ENCODE measurements at places on chromosomes 2 and 18. TPM values are rescaled to one million over a fixed set of nuclear protein-coding genes. Genes with fewer than 3 reads are reported as not detected.

Gene OTOF
- total RNA-seq: 0.08 TPM

GRCh38 chr2:109654326-109655050 lies 40.3 kb downstream of the SOWAHC start:
- DNase-seq: no peak

GRCh38 chr2:1557467-1557820 lies 144.2 kb downstream of the TPO start:
- DNase-seq: no peak

- DNase-seq: no peak
These were observed 894.4 kb downstream of the BCL11A start for GRCh38 chr2:59658906-59659635.

GRCh38 chr2:147884830-147885229 lies 40.0 kb downstream of the ACVR2A start:
- no peak for DNase-seq

Gene DSC1
- total RNA-seq: 54.0 TPM

Gene OSR1
- 12.5 TPM for total RNA-seq

DNA sequence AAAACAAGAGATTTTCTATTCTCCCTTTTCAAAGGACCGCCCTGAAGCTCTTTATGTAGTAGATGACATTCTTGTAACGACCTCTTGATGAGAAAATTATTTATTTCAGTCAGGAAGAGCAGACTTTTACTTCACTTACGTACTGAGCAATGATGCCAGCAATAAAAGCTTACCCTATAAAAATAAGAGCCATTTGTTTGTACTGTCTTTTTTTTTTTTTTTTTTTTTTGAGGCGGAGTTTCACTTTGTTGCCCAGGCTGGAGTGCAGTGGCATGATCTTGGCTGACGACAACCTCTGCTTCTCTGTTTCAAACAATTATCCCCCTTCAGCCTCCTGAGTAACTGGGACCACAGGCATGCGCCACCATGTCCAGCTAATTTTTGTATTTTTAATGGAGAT lies 39.2 kb downstream of the CRIM1 start:
- DNase-seq: no peak

Gene PCARE
- 0.79 TPM for total RNA-seq

- no peak for DNase-seq
These were observed 11.7 kb downstream of the ALLC start for GRCh38 chr2:3669656-3670055.

Gene RAB6C
- total RNA-seq: not detected

- DNase-seq: no peak
These were observed 24.0 kb downstream of the C2orf49 start for GRCh38 chr2:105361102-105361889.

Gene SIX3
- not detected for total RNA-seq

- DNase-seq: no peak
These were observed 1.6 kb downstream of the MAP4K4 start for GRCh38 chr2:101698844-101699754.

Gene ABCB11
- total RNA-seq: 0.12 TPM

- DNase-seq: no peak
These were observed 232.0 kb upstream of the PARD3B start for GRCh38 chr2:204313256-204313655.

GRCh38 chr18:63079114-63079513 lies 240.5 kb downstream of the BCL2 start:
- DNase-seq: no peak

DNA sequence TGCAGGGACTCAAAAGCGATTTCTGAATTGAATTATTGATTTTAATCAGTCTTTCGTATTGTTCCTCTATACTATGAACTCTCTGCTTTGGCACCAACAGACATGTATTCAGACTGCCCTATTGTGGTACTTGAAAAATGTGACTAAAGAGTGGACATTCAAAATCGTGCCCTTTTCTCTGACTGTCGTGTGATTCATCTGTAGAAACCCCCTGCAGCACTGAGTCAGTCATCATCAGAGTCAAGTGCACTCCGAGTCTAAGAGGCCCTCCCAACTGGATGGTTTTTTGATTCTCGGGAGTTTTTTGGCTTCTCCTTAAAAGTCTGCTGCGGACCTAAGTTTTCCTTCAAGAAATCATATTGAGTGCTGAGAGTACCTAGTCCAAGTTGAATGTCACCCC lies 96.4 kb upstream of the FOSL2 start:
- no peak for DNase-seq

- DNase-seq: peak; percentile 76
These were observed 53.6 kb upstream of the SLC14A1 start for GRCh38 chr18:45670281-45670962.

Gene AGXT
- total RNA-seq: not detected

GRCh38 chr2:241865416-241865956 lies 4.0 kb upstream of the RTP5 start:
- DNase-seq: no peak

Gene NAT8
- not detected for total RNA-seq

DNA sequence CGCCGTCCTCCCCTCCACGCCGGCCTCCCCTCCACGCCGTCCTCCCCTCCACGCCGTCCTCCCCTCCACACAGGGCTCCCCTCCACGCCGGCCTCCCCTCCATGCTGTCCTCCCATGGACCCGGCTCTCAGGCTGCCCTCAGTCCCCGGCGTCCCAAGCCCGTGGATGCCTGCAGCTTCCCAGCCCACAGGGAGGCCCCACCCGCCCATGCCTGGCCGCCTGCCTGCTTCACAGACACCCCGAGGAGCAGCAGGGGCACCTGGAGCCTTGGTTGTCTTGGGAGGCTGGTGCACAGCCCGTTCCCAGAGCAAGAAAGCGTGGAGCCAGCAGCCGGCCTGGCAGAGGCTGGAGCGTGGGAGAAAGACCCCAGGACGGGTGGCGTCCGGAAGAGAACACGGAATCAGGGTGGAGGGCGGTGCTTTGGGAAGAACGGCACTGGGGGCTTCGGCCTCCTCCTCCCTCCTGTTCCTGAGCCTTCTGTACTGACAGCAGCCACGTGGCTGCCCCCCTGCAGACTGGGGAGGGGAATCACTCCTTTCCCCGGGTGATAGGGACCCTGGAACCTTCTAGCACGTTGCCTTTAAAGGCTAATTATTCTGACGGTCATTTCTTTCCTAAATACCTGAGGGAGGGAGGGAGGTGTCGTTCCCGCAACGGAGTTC lies 26.2 kb upstream of the KCNG2 start:
- no peak for DNase-seq

Gene SPOPL
- 12.1 TPM for total RNA-seq

Gene C1QL2
- not detected for total RNA-seq

- DNase-seq: no peak
These were observed 94.5 kb upstream of the HS6ST1 start for GRCh38 chr2:128413014-128413717.

GRCh38 chr18:79748321-79749180 lies 49.2 kb upstream of the KCNG2 start:
- no peak for DNase-seq

GRCh38 chr2:45913539-45913938 lies 262.1 kb downstream of the PRKCE start:
- no peak for DNase-seq

GRCh38 chr2:45004562-45005191 lies 4.6 kb downstream of the SIX2 start:
- no peak for DNase-seq

GRCh38 chr2:36455011-36455410 lies 99.4 kb downstream of the CRIM1 start:
- DNase-seq: no peak

Gene LIMS2
- 80.2 TPM for total RNA-seq

Gene VIT
- total RNA-seq: 12.3 TPM

Gene TNFAIP6
- 2.8 TPM for total RNA-seq

Gene RASGRP3
- total RNA-seq: 56.3 TPM

DNA sequence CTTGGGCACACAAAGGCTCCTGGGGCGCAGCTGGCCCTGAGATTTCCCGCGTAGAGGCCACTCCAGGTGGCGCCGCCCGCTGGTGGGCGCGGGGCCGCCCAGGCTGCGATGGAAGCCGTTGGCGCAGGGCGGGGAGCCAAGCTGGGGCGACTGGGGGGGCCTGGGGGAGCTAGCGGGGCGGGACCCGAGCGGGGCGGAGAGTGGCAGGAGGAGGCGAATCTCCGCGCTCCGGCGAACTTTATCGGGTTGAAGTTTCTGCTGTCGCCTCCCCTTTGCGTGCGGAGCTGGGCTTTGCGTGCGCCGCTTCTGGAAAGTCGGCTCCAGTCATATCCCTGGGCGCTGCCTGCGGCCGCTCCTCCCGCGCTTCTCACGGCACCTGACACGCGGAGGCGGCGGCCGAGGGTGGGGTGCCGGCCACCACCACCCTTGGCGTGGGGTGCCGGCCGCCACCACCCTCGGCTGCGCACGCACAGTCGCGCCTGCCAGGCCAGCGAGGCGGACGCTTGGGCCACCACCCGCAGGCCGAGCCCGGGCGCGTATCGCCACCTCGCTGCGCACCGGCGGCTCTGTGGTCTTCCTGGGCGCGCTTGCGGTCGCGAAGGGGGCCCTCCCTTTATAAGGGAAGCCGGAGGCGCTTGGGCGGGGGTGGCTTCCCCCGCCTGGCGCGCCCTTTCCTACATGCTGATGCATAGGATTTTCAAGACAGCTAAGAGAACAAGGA lies 919 bp upstream of the CYP1B1 start:
- DNase-seq: peak; percentile 85

Gene RNF152
- 7.7 TPM for total RNA-seq

GRCh38 chr2:102619414-102620319 lies at the start of gene SLC9A2:
Gene SLC9A2 (plus strand): TSS chr2:102619553. CDS start chr2:102619849, 296 bp downstream.
- DNase-seq: no peak

DNA sequence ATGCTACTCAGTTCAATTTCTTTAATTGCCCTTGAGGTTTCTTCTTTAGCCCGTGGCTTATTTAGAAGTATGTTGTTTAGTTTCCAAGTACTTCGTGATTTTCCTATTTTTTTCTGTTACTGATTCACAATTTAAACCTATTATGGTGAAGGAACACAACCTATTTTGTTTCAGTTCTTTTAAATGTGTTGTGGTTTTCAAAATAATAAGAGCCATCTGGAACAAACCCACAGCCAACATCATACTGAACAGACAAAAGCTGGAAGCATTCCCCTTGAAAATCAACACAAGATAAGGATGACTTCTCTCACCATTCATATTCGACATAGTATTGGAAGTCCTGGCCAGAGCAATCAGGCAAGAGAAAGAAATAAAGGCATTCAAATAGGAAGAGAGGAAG lies 155.2 kb downstream of the GALNT1 start:
- DNase-seq: no peak

Gene ZNF514
- 4.9 TPM for total RNA-seq

Gene IL37
- not detected for total RNA-seq

DNA sequence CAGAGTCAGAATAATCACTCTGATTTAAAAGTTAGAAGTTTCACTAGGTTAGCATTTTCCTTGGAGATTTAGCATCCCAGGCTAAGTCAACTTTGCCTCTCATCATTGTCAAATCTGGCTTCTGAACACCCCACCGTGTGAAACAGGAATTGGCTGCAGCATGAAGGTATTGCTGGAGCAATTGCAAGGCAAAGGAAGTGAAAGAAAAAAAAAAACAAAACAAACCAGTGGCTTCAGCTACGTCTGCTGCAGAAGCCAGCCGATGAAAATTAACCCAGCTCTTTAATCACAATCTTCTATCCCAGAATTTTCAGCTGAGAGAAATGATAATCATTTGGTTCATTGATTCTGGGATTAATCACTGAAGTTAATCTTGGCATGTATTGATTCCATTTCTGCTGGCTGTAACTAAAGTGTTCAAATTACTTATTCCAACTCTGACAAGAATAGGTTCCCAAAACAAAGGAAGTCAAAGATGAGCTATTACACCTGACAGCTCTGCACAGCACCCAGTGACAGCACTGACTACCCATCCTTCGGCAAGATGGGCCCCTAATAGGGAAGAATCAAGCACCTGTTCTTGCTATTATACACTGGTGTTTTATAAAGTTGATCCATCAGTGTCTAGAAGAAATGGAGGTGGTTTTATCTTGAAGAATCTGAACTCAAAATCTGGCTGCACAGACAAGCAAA lies 42.7 kb upstream of the REG3G start:
- DNase-seq: no peak

DNA sequence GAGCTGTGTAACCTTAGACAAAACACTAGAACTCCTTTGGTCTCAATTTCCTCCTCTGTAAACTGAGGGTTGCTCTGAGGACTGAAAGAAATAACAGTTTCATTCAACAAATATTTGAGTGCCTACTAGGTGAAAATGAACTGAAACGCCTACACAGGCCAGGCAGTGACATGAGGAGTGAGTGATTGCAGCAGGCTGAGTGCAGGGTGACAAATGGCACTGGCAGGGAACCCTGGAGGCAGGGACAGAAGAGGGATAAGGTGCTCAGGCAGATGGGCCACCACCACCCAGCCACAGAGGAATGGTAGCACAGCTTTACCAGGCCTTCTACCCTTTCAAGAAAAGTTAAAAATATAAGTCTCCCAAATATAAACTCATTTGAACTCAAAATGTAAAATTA lies 11.5 kb upstream of the RNU4ATAC start:
- DNase-seq: no peak

DNA sequence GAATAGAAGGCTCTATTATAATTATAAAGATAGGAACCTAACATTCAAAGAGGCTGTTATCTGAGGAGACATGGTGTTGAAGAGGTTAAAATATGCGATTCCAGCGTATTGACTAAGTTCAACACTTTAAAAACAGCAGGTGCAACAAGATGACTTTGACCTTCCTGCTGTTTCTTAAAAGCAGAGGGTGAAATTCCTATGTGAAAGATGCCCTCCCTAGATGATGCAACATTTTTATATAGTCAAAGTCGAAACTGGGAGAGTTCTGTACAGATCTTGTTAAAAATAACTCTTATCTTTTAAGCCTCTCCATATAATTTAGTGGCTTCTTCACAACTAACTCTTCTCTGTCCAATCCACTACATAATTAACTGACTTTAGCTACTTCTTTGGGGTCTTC lies 4.4 kb upstream of the ACKR3 start:
- no peak for DNase-seq

DNA sequence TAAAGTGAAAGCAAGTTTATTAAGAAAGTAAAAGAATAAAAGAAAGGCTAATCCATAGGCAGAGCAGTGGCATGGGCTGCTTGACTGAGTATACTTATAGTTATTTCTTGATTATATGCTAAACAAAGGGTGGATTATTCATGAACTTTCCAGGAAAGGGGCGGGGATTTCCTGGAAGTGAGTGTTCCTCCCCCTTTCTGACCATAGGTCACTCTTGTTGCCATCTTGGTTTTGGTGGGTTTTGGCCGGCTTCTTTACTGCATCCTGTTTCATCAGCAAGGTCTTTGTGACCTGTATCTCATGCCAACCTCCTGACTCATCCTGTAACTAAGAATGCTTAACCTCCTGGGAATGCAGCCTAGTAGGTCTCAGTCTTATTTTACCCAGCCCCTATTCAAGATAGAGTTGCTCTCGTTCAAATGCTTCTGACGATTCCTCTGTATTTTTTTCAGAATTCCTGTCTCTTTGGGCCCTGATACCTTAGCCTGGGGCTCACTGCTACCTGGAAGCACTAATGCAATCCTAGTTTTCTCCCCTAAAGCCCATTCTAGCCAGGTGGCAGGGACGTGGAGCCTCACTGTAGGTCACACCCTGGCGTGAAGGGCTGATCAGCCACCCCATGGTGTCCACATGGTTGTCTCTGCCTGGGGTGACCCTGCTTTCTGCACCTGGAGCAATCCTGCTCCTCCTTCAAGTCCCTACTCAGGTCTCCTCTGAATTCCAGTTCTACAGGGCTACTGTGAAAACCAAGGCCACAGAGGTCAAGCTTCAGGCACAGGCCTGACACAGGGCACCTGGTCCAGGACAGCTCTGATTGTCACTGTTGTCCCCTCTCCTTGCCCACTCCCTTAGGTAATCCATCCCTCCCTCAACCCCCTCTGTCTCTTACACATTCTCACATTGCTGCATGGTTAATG lies 6.0 kb upstream of the SLC35F6 start:
- DNase-seq: peak; percentile 72

GRCh38 chr2:100046961-100047947 lies 95.1 kb downstream of the AFF3 start:
- no peak for DNase-seq

GRCh38 chr18:10094154-10094553 lies 180.3 kb downstream of the VAPA start:
- no peak for DNase-seq
